Stimulated activated CD8-positive, alpha-beta memory T cell treated with anti-CD3 and anti-CD28 coated beads, Interleukin-4, amount 100 ng/mL, for 4 hours (primary cell): ENCODE measurements at places on chromosomes 7 and 10.

DNA sequence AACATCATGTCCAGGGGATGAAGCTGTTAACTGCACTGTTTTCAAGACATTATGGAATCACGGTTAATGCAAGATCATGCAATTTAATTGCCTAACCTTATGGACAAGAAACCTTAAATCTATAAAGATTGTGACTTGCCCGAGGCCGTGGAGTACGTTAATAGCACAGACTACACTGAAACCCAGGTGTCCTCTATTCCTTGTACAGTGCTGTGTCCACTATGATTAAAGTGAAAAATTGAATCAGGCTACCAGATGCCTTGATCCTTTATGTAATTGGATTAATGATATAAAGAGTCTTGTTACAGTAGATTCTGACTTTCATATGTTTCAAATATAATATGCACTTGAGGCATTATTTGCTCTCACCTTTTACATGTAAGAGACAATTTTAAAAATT lies 33.9 kb upstream of the ETV1 start:
- DNase-seq = no peak

GRCh38 chr10:31930023-31930751 lies 1.6 kb upstream of the ARHGAP12 start:
- DNase-seq = peak; percentile 5

DNA sequence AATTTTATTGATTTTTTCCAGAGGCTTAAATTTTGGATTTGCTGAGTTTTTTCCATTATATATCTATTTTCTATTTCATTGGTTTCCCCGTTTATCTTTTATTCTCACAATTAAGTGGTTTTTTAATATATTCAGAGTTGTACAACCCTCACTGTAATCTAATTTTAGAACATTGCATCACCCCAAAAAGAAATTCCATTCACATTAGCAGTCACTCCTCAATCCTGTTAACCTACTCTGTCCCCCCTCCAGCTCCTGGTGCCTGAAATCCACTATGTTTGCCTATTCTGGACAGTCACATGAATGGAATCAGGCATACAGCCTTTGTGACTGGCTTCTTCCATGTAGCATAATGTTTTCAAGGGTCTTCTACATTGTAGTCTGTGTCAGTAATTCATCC lies 55.8 kb upstream of the ITGA8 start:
- no peak for DNase-seq

DNA sequence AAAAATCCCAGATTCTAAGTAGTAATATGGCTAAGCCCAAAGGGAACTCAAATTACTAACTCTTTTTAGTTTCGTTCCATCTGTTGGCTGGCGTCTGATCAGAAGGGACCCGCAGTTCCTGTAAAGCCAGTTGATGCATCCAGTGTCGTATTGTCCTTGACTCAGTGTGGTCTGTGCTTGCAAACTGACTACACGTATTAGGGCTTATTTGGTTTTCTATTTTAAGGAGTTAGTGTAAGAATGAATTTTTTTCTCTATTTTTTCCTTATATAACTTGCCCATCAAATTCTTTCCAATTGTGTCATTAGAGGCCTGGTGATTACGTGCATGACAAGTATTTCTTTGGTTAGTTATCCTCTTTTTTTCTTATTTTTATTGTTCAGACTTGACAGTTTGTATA lies 9.7 kb downstream of the ABCA13 start:
- DNase-seq = no peak

DNA sequence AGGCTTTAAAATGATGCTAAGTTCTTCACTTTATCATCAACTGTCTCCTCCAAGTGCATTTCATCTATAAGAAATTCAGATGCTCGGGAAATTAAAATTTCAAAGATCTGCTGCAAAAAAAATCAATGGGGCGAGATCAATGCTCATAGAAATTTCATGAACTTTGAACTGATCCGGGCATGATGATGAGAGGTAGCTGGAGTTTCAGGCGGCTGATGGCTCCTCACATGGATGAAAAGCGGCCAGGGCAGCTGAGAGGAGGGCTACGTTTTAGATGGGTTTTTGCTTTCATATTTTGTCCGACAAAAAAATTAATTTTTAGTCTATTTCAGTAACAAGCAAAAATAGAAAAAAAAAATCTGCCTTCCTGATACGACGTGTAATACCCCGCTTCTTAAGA lies 109.9 kb downstream of the EBF3 start:
- DNase-seq = no peak

GRCh38 chr10:12193193-12193592 lies 2.5 kb downstream of the NUDT5 start:
- no peak for DNase-seq

GRCh38 chr10:62109587-62110293 lies 158.9 kb downstream of the RTKN2 start:
- no peak for DNase-seq

DNA sequence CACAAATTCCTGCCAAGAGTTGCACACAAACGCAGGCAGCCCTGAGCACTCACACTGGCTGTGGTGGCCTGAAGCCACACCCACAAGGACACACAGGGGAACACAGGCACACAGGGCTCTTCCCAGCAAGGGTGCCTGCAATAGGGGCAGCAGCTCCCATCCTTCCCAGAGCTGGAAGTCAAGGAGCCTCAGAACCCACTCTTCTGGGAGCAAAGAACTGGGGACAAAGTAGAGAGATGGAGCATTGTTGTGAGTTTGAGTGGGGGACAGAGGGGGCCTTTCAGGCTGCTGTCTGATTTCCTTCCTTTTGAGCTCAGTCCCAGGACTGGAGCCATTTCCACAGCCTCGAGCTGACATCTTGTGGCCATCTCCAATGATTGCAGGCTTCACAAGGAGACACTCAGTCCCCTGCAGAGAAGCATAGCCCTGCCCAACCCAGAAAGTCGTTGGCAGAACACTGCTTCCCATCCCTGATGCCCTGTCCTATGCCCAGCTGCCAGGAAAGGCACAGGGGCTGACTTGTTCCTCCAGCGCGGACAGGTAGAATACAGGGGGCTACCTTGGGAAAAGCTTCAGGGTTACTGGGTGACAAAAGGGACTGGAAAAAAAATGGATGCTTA lies 34.4 kb upstream of the SLF2 start:
- no peak for DNase-seq

DNA sequence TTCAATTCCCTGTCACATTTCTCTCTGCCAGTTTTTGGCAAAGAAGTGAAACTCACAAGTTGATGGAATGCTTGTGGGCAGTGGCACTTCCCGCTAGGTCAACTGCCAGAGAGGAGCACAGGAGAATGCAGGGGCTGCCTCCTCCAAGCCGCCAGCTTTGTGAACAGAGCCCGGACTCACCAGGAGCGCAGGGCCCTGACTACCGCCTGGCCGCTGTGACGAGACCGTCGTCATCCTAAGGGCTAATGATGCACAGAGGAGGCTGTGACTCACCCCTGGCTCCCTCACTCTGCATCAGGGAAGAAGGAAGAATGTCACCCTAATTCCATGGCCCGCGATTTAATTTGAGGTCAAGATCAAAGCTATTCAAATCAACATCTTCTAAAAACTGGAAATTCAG lies 123.9 kb downstream of the TAX1BP1 start:
- no peak for DNase-seq

DNA sequence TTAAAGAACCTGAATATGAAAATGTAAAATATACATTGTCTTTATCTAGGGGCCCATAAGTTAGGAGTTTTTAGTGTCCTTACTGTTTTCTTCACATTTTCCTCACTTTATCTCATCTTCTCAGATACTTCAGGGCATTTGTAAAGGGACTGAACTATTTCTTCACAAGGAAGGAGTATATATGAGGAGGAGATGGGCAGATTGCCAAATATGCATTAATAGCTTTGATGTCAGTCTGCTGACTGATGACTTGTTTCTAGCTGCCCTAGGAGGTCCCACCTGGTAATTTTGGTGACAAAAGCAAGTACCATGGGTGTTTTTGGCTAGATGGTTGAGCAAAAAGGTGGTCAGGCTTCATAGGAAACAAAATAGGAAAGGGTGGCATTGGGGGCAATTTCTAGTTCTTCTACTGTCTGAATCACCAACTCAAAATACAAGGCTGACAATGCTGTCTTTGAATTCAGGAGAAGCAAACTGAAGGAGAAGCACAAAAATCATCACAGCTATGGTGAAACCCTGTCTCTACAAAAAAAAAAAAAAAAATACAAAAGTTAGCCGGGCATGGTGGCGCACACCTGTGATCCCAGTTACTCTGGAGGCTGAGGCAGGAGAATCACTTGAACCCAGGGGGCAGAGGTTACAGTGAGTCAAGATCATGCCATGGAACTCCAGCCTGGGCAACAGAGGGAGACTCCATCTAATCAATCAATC lies 10.4 kb upstream of the STRIP2 start:
- DNase-seq = no peak

- no peak for DNase-seq
Observed at GRCh38 chr7:80018941-80019808, 115.5 kb upstream of the GNAI1 start.

DNA sequence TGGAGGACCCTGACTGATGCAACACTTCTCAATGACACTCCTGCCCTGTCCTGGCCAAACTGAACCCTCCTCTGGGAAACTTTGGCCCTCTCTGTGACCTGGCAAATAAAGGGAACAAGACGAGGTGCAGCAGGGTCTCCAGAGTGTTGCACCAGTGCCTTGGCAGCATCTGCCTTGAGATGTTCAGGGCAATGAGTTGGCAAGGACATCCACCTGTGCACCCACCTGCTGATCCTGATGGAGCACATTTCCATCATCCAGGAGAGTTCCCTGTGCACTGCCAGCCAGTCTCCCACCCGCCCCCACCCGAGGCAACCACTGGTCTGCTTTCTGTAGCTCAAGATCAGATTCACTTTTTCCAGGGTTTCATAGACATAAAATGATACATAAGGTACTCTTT lies 407.4 kb downstream of the GRID1 start:
- no peak for DNase-seq

DNA sequence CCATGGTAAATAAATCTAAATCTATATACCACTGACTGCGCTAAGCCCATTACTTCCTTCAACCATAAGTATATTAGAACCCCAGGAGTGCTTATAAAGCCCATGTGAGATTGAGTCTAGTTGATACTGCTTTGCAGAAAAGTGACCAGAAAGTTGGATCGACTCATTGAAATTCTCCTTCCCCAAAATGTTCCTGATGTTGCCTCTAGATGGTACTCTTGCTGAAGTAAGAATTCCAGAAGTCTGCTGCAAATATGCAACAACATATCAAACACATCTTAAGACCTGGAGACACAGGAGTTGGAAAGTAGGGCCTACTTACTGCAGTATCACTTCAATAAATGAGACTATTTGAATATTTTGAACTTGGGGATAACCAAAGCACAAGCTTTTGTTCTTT lies 550.8 kb downstream of the IPMK start:
- DNase-seq = no peak

GRCh38 chr7:39054731-39055130 lies 77.0 kb downstream of the POU6F2 start:
- DNase-seq = no peak

GRCh38 chr7:152085131-152085530 lies 59.7 kb downstream of the GALNT11 start:
- no peak for DNase-seq

- DNase-seq = no peak
Observed at GRCh38 chr7:37782166-37782565, 66.2 kb upstream of the NME8 start.

DNA sequence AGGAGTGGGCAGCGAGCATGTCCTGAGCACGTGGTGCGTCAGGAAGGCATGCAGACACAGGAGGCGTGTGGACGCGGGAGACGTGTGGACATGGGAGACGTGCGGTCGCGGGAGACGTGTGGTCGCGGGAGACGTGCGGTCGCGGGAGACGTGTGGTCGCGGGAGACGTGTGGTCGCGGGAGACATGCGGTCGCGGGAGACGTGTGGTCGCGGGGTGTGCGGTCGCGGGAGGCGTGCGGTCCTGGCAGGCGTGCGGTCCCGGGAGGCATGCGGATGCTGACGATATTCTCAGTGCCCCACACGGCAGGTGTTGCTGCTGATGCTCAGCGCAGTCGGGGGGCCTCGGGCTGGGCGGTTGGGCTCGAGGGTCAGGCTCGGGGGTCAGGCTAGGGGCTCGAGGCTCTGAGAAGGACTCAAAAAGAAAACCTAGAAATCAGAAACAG lies 94.2 kb downstream of the NKX6-2 start:
- DNase-seq = no peak

DNA sequence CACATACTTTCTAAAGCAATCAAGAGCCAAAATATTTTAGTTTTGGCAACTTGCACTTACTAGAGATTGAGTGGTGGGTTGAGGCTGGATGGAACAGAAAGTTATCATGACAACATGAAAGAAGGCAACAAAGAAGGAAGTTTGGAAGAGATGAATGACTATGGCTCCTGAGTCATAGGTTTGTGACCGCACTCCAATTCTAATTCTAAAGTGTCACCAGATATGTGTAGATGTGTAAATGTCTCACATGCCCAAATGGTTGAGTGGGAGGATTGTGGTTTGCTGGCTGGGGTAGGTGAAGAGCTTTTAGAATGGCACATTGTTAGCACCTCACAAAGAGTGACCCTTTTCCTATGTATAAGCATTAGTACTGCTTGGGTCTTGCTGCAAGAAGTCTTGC lies 20.2 kb downstream of the TAS2R16 start:
- DNase-seq = no peak

- no peak for DNase-seq
Observed at GRCh38 chr10:60645980-60646379, 132.3 kb upstream of the CDK1 start.

DNA sequence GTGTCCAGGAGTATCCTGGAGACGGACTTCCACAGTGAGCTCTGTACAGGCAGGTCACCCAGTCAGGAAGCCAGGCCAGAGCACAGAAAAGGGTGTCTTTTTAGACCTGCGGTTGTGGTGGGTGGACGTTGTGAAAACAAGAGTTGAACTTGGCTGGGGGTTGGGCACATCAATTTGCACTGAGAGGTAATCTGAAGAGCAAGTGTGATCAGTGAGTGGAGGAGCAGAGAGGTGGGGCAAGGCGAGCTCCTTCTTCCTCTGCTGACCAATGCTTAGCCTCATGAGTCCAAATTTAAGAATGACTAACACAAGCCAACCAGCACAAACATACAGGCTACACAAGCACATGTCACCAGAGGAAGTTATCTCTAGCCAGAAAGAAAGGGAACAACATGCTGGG lies 310.8 kb downstream of the TCERG1L start:
- DNase-seq = no peak

GRCh38 chr10:47099474-47099873 lies 188.2 kb downstream of the PTPN20 start:
- DNase-seq = no peak

- no peak for DNase-seq
Observed at GRCh38 chr7:76196786-76197185, 4.9 kb upstream of the SRRM3 start.

- DNase-seq = no peak
Observed at GRCh38 chr7:143203386-143203785, 18.5 kb upstream of the TAS2R40 start.

GRCh38 chr10:125159932-125160855 lies at the start of gene CTBP2:
Gene CTBP2 (minus strand): TSS chr10:125160563.
- no peak for DNase-seq
